ENCODE measurements at places on chromosomes 12 and 14. TPM values are rescaled to one million over a fixed set of nuclear protein-coding genes. Genes with fewer than 3 reads are reported as not detected.

SOAT2 gene
- not detected for total RNA-seq

- no peak for DNase-seq
These were observed 2.5 kb upstream of the DACT1 start for GRCh38 chr14:58635091-58635830.

LRRC10 gene
- total RNA-seq, result not detected

- no peak for DNase-seq
These were observed 54.9 kb upstream of the GPR68 start for GRCh38 chr14:91299121-91300115.

ERP27 gene
- not detected for total RNA-seq

DNA sequence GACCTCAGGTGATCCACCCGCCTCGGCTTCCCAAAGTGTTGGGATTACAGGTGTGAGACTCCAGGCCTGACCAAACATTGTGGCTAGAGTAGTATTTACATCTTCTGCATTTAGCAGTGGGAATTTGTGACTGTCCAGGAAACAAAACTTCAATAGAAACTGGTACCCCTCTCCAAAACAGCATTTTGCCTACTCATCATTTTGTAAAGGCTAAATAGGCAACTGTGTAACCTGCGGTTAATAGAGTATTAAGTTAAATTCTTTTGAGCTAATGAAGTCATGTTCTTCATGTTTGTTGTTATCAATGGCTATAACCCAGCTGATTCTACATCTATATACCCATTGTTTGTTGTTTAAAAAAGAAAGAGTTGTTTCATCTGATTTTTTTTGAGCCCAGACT is 8.1 kb downstream of the CMAS start:
- no peak for DNase-seq

ACOT4 gene
- 0.34 TPM for total RNA-seq

- DNase-seq, result no peak
These were observed 32.5 kb downstream of the SRGAP1 start for GRCh38 chr12:63876980-63877379.

Data from dermis blood vessel endothelial cell (primary cell).